ENCODE measurements at places on chromosomes 4 and X. TPM values are rescaled to one million over a fixed set of nuclear protein-coding genes. Genes with fewer than 3 reads are reported as not detected.
A peak's percentile ranks its signal among the peaks of the same experiment; 100 is the strongest.

The HHIP gene
- 0.81 TPM for polyA plus RNA-seq

GRCh38 chrX:97931586-97931985, 1047.9 kb downstream of the RPA4 start:
- no peaks in the 10 kb centered on the region for H3K36me3 ChIP-seq
- no peak for DNase-seq
- no peaks in the 10 kb centered on the region for H3K4me1 ChIP-seq
- no peaks in the 10 kb centered on the region for H3K27me3 ChIP-seq
- H3K27ac ChIP-seq = no peak overlapping the region

- no peak overlapping the region for H3K4me3 ChIP-seq
- H3K27me3 ChIP-seq = no peaks in the 10 kb centered on the region
- no peaks in the 10 kb centered on the region for H3K4me1 ChIP-seq
- DNase-seq = no peak
These were observed 1410.9 kb downstream of the PCDH18 start for GRCh38 chr4:136121426-136121825.

- DNase-seq = no peak
- no peaks in the 10 kb centered on the region for H3K36me3 ChIP-seq
- no peak overlapping the region for H3K27ac ChIP-seq
- H3K27me3 ChIP-seq = no peaks in the 10 kb centered on the region
- H3K4me3 ChIP-seq = no peak overlapping the region
- H3K4me1 ChIP-seq = no peaks in the 10 kb centered on the region
These were observed 20.3 kb upstream of the GUCY1B1 start for GRCh38 chr4:155738548-155738947.

The GRID2 gene
- not detected for polyA plus RNA-seq

DNA sequence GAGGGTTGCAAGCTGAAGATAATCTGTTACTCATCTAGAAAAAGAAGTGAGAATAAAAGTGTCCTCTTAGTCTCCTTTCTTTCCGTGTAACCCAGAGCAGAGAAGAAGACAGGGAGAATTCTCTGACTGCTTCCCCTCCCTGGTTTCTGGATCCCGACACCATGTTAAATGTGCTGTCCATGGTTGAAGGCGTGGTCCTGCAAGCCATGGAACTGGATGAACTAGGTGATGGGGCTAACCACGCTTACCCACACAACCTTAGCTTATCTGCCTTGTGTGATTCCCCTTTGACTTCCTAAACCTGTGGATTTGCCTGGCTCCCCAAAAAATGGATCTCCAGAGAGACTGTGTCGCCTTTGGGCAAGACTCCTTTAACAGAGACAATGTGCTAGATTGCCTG, 907.6 kb downstream of the FSTL5 start:
- H3K27me3 ChIP-seq = no peaks in the 10 kb centered on the region
- no peaks in the 10 kb centered on the region for H3K4me1 ChIP-seq
- peaks cover 9% of the 10 kb centered on the region for H3K36me3 ChIP-seq
- DNase-seq = no peak
- H3K4me3 ChIP-seq = no peak overlapping the region
- H3K27ac ChIP-seq = no peak overlapping the region

The IL2 gene
- polyA plus RNA-seq = not detected

The MEPE gene
- not detected for polyA plus RNA-seq

The PASD1 gene
- not detected for polyA plus RNA-seq

DNA sequence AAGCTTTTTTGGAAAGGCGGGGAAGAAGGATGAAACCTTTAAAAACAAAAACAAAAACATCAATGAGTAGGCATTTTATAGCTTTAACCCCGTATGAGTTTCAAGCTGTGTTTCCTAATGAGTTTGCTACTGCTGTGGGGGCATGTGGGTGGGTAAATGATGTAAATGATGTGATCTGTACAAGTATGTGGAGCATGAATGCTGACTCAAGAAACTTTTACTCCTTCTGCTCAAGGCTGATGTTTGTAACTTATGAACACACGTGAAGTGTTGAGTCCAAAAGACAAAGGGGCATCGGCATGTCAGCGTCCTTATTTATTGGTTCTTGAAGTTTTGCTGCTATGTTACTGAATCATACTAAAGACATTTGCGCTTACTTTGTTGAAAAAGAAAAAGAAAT, 76.9 kb downstream of the CLCN4 start:
- peaks cover 14% of the 10 kb centered on the region for H3K36me3 ChIP-seq
- H3K27ac ChIP-seq = no peak overlapping the region
- no peaks in the 10 kb centered on the region for H3K27me3 ChIP-seq
- peaks cover 6% of the 10 kb centered on the region for H3K4me1 ChIP-seq
- H3K4me3 ChIP-seq = no peak overlapping the region
- DNase-seq = no peak

The GAGE12J gene
- not detected for polyA plus RNA-seq

DNA sequence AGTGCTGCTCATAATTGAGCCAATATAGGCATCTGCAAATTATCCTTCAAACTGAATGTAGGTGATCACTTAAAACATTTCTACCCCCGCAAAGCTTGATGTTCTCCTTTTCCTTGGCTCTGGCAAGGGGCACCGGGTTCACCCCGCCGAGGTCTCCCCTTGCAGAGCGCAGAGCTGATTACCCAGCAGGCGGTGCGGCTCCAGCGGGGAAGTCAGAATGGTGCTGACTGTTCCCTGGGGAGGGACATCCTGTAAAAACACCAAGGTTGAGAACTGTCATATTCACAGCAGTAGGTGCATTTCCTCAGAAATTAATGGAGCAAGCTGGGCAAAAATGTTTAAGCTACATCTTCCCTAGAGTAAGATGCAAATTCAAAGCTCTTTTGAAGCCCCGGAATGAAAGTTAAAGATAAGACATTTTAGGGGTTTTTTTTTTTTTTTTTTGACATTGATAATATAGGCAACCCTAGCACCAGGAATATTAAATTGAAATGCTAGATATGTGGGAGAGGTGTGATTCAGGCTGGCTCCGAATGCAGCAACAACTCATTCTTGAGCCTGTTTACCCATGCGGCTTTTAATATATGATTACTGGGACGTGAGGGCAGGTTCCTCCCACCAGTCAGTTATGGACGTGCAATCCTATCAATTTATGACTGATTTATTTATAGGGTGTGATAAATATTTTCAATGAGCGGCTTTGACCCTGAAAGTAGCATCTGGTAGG, 767.3 kb upstream of the TENM3 start:
- no peaks in the 10 kb centered on the region for H3K27me3 ChIP-seq
- H3K4me3 ChIP-seq = no peak overlapping the region
- no peak overlapping the region for H3K27ac ChIP-seq
- H3K36me3 ChIP-seq = no peaks in the 10 kb centered on the region

DNA sequence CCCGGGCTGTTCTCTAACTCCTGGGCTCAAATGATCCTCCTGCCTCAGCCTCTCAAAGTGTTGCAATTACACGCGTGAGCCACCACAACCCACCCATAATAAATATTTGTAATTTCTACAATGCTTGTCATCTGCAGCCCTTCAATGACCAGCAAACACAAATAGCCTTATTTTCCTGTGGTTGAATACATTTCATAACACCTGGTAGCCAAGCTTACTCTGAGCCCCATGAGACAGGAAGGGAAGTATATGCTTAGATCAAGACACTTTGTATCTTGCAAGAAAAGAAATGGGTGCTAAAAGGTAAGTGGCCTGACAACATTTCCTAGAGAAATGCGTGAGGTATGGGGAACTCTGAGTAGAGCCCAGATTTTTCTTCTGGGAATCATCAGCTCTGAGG, 56.9 kb upstream of the PDGFRA start:
- no peak overlapping the region for H3K4me3 ChIP-seq
- H3K27ac ChIP-seq = no peak overlapping the region
- H3K36me3 ChIP-seq = no peaks in the 10 kb centered on the region
- H3K27me3 ChIP-seq = peaks cover 38% of the 10 kb centered on the region
- H3K4me1 ChIP-seq = no peaks in the 10 kb centered on the region

DNA sequence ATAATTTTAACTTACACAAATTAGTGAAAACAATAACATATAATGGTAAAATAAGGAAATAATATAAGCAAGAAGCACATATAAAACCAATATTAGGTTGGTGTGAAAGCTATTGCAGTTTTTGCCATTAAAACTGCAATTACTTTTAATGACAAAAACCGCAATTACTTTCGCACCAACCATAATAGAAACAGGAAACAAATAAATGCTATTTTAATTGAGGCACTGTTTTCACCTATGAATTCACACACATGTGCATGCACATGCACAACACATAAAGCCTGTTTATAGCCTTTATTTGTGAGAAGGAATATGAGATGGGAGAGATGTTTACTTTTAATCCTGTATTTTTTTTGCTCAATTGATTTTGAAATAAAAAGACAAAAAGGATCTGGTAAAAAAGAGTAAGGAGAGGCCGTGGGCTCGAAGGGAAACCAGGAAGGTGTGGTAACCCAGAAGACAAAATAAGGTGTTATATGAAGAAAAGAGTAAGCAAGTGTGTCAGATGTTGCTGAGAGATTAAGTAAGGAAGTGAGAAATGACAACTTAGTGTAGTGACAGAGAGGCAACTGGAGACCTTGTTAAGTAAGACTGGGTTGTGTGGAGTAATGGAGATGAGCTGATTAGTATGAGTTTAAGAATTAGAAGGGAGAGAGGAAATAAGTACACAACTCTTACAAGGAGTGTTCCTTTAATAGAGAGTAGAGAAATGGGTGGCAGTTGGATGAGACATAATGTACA, 69.0 kb downstream of the KLHL13 start:
- H3K27ac ChIP-seq = peak overlapping the region; percentile 0
- H3K4me1 ChIP-seq = no peaks in the 10 kb centered on the region
- no peak overlapping the region for H3K4me3 ChIP-seq
- no peaks in the 10 kb centered on the region for H3K27me3 ChIP-seq

- no peaks in the 10 kb centered on the region for H3K36me3 ChIP-seq
- no peak for DNase-seq
These were observed 123.6 kb downstream of the SHROOM3 start for GRCh38 chr4:76558396-76559235.

DNA sequence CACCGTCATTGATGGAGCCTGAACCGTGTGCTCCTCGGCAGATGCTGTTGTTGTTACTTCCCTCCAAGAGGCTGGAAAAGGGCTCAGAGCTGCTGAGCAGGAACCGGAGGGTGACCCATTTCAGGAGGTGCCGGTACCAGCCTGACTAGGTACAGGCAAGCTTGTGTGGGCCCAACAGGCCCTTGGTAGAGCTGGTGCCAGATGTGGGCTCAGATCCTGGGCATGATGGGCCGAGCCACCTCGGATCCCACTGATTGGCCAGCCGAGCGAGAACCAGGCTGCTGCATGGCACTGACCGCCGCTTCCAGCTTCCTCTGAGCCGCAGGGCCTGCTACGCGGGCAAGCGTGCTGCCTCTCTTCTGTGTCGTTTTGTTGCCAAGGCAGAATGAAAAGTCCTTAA, 33.7 kb downstream of the NOP14 start:
- no peak overlapping the region for H3K27ac ChIP-seq
- no peak overlapping the region for H3K4me3 ChIP-seq
- no peaks in the 10 kb centered on the region for H3K36me3 ChIP-seq
- DNase-seq = no peak
- peaks cover 25% of the 10 kb centered on the region for H3K4me1 ChIP-seq

- H3K27me3 ChIP-seq = no peaks in the 10 kb centered on the region
- H3K36me3 ChIP-seq = peaks cover 22% of the 10 kb centered on the region
- no peak for DNase-seq
- H3K27ac ChIP-seq = peak overlapping the region; percentile 57
- peaks cover 43% of the 10 kb centered on the region for H3K4me1 ChIP-seq
These were observed 1.3 kb upstream of the MRFAP1L1 start for GRCh38 chr4:6710996-6711395.

DNA sequence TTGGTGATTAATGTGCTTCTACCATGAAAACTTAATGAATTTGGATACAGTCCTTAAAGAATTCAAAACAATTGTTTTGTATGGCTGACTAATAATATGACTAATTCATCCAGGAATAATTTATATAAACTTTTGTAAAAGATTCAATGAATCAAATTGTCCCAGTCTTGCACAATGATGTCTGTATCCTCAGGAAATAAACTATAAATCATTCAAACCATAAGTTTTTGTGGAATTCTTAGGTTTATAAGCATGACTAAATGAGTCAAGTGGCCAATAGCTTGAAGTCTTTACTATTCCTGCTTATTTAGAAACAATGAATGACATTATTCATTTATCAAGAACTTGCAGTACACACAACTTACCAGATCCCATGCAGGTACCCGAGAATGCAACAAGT, 935.0 kb upstream of the INTU start:
- H3K27ac ChIP-seq = no peak overlapping the region
- H3K27me3 ChIP-seq = no peaks in the 10 kb centered on the region
- no peak for DNase-seq

DNA sequence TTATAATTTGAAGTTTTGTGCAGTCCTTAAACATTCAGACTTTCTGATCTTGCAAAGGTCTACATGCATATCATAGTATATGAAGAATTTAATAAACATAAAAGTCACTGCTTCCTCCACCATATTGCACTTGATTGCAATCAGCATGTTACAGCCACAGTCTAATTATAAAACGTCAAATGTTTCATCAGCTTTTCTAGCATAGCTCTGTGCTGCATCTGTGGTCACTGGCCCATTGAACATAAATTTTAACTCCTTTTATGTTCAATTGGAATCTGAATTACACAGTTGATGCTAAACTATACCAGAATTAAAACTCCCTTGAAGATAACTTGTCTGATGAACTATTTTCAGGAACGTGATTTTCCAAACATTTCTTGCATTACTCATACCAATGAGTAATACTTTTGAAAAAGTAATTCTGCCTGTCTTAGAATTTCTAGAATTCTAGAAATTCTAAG, 329.1 kb downstream of the GALNTL6 start:
- no peak overlapping the region for H3K4me3 ChIP-seq
- H3K4me1 ChIP-seq = no peaks in the 10 kb centered on the region
- no peaks in the 10 kb centered on the region for H3K36me3 ChIP-seq
- H3K27ac ChIP-seq = no peak overlapping the region
